KG1 (cell line): ENCODE measurements at places on chromosomes 5 and 9.
A peak's percentile ranks its signal among the peaks of the same experiment; 100 is the strongest.

- no peak for DNase-seq
Measured at GRCh38 chr5:94375801-94376200, 242.6 kb downstream of the KIAA0825 start.

GRCh38 chr5:67510204-67510603 is 313.6 kb upstream of the CD180 start:
- no peak for DNase-seq

- DNase-seq = no peak
Measured at GRCh38 chr9:36207546-36208012, 16.9 kb downstream of the CLTA start.

DNA sequence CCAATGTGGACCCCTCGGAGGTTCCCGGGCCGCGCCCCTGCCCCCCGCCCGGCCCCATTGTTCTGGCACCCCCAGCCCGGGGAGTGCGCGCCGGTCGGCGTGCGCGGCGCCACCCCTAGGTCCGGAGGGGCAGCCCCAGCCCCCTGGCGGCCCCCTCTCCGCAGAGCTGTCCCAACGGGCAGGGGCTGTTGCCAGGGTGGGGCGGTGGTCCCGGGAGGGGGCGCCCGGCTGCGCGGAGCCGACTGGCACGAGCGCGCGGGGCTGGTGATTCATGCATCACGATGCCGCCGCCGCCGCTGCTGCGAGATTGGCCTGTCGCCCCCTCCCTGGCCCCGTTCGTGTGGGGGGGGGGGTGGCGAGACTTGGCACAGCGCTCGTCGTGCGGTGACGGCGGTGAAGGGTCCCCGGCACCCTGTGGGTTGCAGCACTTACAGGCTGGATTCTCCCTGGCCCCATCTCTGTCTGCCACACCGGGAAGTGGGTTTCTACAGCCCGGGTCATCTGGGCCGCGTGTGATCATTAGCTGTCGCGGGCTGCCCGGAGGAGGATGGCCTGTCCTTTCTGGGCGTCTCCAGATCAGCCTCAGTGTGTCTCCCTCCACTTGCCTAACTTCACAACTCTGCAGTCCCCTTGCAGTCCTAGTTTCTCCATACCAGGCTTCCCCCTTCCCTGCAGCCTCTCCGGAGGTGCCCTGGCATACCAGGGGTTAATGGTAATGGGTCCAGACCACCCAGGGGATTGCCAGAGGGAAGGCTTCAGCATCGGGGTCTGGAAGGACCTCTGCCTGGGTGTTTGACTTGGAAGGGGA is 858 bp downstream of the NCS1 start:
- no peak for DNase-seq

DNA sequence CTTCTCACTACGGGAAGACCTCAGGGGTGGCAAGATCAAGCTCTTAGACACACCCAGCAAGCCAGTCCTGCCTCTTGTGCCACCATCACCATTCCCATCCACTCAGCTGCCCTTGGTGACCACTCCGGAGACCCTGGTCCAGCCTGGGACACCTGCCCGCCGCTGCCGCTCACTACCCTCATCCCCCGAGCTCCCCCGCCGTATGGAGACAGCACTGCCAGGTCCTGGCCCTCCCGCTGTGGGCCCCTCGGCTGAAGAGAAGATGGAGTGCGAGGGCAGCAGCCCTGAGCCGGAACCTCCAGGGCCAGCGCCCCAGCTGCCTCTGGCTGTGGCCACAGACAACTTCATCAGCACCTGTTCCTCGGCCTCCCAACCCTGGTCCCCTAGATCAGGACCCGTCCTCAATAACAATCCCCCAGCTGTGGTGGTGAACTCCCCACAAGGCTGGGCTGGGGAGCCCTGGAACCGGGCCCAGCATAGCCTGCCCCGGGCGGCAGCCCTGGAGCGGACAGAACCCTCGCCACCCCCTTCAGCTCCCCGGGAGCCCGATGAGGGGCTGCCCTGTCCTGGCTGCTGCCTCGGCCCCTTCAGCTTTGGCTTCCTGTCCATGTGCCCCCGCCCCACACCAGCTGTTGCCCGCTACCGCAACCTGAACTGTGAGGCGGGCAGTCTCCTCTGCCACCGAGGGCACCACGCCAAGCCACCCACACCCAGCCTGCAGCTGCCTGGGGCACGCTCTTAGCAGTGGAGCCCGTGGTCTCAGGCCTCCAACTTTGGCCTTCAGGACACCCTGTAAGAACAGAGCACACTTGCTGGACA is 4.1 kb downstream of the TESK1 start:
- no peak for DNase-seq

GRCh38 chr9:36716496-36716895 is 143.8 kb downstream of the MELK start:
- no peak for DNase-seq

GRCh38 chr9:106107716-106108115 is 413.4 kb downstream of the TMEM38B start:
- DNase-seq = no peak

DNA sequence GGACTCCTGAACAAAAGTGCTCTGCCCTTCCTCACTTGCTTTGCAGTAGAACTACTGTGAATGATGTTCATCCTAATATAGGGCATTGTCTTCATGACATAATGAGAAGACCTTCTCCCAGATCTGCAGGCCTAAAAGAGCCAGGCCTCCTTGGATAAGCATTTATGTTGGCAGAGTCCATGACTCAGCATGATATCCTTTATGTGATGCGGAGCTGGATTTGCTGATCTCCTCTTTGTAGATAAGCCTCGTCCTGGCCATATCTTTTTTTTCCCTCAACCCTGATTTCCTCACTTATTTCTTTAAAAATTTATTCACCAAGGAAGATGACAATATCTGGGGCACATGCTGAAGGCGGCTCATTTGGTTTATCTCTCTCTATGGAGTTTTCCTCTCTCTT is 62.4 kb upstream of the TAS2R1 start:
- DNase-seq = no peak

DNA sequence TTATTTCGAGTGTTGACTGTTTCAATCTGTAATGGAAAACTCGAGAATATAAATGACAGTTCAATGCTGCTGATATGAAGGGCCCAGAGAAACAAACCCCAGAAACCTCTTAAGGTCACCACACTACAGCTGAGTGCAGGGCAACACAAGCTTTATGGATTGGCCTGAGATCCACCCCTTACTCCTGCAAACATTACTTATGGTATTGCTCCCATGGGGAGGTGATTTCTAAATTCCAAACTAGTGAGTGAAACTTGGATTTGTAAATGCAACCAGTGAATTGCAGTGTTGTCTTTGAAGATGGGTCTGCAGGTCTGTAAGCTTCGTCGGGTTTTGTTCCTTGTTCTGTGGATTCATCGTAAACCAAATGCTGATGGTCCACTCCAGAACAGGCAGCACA is 85.4 kb downstream of the NTRK2 start:
- no peak for DNase-seq

DNA sequence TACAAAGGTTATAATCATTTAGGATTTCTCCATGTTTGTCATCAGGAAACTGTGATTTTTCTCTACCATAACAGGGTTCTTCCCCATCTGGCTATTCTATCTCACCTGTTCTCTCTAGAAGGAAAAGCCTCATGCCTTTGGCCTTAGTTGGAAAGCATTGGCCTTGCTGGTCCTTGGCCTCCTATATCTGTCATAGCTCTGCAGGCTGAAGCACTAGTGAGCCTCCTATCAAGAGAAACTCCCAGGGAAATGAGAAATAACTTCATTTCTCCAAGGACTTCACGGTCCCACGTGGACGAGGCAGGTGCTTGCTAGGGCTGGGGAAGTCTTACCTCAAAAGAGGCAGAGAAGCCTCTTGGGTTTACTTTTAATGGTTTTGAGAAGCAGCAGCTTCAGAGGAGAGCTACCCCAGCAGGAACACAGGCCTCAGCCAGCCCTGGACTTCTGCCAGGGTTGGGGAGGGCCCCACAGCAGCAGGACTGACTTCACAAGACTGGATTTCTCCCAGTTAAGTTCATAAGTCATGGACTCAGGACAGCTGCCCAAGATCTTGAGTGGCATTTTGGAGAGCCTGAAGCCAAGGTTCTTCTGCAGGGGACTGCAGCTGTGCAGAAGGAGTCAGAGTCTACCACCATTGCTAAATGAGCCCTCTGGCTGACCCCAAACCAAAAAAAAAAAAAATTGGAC is 15.8 kb upstream of the PSAT1 start:
- no peak for DNase-seq

DNA sequence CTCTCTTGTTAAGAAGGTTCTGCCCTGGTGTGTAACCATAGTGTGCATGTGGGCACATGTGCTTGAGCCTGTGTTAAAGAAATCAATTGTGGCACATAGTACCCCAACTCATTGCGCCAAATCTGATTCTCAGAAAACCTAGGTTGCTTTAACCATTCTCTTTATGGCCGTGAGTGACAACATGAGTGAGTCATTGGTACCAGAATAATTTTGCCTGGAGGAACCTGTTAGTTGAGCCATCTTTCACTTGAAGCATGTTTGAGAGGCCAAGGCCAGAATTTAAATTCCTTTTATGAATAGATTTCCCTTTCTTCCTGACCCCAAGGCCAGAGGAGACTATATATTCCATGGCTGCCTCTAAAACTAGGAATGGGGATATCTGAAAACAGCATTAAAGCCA is 35.2 kb upstream of the SLC36A2 start:
- no peak for DNase-seq

GRCh38 chr5:140329739-140330481 is 16.5 kb downstream of the HBEGF start:
- DNase-seq = no peak

DNA sequence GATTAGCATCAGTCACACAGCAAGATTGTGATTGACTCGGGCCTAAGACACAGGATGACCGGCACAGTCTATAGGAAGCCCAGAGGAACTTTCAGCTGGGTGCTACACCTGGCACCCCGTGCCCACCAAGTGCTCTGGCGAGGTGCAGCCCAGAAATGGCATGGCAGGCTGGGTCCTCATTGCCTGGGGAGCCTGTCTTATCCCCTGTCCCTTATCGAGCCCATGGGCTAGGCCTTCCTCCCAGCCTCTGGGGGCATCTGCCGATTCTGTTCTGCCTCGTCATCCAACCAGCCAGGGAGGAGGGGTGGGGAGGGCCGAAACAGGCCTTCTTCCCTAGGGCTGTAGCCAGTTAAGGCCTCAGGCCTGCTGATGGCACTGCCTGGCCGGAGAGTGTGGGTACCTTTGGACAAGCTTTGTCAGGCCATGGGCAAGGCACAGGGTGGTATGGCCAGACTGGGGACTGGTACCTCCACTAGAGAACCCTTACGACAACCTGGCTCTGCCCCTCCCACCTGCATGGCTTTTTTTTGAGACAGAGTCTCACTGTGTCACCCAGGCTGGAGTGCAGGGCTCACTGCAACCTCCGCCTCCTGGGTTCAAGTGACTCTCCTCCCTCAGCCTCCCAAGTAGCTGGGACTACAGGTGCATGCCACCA is 1.6 kb downstream of the GRK6 start:
- no peak for DNase-seq

DNA sequence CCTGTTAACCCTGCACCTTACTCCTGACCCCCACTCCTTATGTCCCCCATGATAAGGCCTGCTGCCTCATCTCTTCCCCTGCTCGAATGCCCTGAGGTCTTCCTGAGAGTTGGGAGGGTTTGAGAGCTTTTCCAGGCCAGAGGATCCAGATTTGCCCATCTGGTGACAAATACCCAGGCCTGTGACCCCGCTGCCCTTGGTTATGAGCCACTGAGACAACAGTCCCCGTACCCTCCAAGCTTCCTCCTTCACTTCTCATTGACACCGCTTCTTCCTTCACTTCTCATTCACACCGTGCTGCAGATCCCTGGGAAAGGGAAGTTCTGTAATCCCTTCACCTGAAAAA is 593 bp downstream of the GM2A start:
- DNase-seq = no peak

DNA sequence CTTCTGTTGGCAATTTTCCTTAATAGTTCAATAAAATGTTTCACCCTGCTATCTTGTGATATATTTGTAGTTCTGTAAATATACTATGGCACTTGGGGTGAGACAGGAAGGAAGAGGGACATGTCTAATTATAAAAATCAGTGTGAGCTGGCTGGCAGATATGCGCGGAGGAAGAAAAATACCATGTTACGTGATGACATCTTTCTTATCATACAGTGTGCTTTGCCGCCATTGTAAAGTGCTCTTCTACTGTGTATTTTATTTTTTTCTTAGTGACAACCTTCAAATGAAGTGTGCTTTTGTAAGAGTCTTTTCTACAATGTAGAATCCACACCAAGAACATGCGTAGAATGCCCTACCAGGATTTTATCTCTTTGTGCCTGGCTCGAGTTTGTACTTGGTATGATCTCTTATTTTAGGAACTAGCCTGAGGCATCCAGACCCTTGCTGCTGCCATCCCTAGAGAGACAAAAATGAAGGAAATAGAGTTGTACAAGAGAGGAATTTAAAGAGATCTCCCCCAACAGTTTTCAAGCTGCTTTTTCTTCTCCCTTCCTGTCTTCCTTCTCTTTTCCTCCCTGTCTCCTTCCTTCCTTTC is 46.7 kb upstream of the RIOK2 start:
- DNase-seq = no peak

DNA sequence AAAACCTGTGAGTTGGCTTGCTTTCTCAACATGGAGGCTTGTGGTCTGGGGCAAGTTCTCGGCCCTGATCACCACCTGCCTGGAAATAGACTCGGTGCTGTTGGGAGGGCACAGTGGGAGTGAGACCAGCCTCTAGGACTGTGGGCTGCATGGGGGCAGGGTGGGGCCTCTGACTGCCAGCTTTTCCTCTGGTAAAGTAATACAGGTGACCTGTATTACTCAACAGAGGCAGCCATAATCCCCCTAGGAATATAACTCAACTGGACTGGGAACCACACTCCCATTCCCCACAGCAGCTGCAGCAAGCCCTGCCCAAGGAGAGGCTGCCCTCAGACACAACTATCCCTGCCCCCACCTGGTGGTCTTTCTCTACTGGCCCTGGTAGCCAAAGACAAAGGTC is 72.8 kb downstream of the C9orf153 start:
- no peak for DNase-seq

DNA sequence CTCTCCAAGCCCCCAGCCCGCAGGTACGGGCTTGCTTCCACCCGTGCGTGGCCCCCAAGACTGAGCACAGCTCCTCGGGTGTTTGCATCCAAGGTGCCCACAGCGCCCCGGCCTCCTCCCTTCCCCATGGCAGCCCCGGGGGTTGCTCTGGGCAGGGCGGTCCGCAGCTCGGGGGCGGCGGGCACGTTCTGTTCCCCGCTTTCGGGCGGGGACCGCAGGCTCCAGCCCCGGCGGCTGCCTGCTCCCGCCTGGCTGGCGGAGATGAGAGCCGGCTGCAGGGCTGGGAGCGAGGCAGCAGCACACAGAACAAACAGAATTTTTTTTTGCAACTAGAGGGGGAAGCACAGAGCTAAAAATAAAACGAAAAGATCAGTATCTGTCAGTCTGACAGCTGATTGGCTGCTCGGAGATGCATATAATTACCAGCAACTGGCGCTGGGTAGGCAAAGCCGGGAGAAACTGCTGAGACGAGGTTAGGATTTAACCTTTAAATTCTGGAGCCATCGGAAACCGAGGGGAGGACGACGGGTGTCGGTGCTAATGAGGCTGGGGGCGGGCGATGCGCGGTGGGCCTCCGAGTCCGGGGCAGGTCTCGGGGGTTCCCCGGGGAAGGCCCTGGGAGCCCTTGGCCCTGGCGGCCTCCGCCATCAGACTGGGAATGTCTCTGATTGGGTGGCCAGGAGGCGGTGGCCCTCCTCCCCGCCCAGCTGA is 142.7 kb upstream of the IER5L start:
- DNase-seq = peak; percentile 36

GRCh38 chr5:113083481-113083880 is 106.9 kb downstream of the DCP2 start:
- DNase-seq = no peak
